HFFc6 (cell line): ENCODE measurements at places on chromosomes 12 and 14. TPM values are rescaled to one million over a fixed set of nuclear protein-coding genes. Genes with fewer than 3 reads are reported as not detected.

DNA sequence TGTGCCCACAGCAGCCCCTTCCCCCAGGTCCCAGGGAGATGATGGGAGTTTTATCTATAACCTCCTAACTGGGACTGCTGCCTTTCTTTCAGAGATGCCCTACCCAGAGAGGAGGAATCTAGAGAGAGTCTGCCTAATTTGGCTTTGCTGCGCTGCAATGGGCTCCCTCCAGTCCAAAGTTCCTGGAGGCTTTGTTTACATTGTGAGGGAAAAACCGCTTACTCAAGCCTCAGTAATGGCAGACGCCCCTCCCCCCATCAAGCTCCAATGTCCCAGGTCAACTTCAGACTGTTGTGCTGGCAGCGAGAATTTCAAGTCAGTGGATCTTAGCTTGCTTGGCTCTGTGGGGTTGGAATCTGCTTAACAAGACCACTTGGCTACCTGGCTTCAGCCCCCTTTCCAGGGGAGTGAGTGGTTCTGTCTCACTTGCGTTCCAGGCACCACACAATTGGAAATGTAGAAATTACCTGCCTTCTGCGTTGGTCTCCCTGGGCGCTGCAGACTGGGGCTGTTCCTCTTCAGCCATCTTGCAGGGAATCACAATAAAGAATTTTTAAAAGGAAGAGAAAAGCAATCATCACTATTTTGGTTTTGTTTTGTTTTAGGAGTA, 262.5 kb downstream of the FOXG1 start:
- peaks cover 24% of the 10 kb centered on the region for H3K4me1 ChIP-seq
- DNase-seq: no peak
- H3K27me3 ChIP-seq: peaks cover 5% of the 10 kb centered on the region
- H3K36me3 ChIP-seq: peaks cover 17% of the 10 kb centered on the region
- H3K27ac ChIP-seq: no peak overlapping the region

Gene KCNC2
- not detected in 3 replicates for total RNA-seq

Gene MYF5
- not detected in 3 replicates for total RNA-seq

Gene ADCY4
- total RNA-seq: not detected in 3 replicates

DNA sequence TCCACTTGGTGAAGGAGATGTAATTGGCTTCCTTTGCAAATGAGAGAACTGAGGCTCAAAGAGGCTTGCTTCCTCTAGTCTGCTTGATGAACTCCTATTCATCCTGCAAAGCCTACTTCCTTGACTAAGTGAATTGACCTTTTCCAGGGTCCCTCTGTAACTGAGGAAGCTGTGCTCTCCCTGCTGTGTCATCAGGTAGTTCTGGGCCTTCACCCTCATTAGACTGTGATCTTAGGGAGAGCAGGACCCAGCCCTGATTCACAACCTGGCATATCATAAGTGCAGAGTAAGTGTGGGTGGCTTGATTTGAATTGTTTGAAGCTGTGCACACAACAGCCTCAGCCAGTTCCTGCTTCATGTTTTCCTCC, 16.3 kb downstream of the ASB2 start:
- peaks cover 13% of the 10 kb centered on the region for H3K36me3 ChIP-seq
- peak overlapping the region; percentile 98 for H3K27ac ChIP-seq
- no peak for DNase-seq
- H3K4me1 ChIP-seq: peaks cover 38% of the 10 kb centered on the region
- H3K27me3 ChIP-seq: peaks cover 3% of the 10 kb centered on the region

Gene SERPINA1
- 0.17 TPM in 1 of 2 replicates, not detected in the other for total RNA-seq

Gene GPR137C
- total RNA-seq: 0.63 and 0.85 TPM in 2 replicates

Gene FOXA1
- total RNA-seq: 0.59 to 7.1 TPM (median 0.81 TPM) in 3 replicates

GRCh38 chr12:3574986-3575385, 84.0 kb downstream of the PRMT8 start:
- peaks cover 13% of the 10 kb centered on the region for H3K27me3 ChIP-seq
- no peak overlapping the region for H3K27ac ChIP-seq
- no peak overlapping the region for H3K4me3 ChIP-seq
- H3K4me1 ChIP-seq: no peaks in the 10 kb centered on the region
- H3K36me3 ChIP-seq: no peaks in the 10 kb centered on the region
- DNase-seq: no peak

GRCh38 chr14:55446833-55447232, 6.4 kb upstream of the TBPL2 start:
- H3K36me3 ChIP-seq: no peaks in the 10 kb centered on the region
- H3K4me1 ChIP-seq: peaks cover 55% of the 10 kb centered on the region
- 0 out of 2 replicates have a peak, but pooled peaks cover 3% of the 10 kb centered on the region for H3K27me3 ChIP-seq
- H3K4me3 ChIP-seq: peak overlapping the region; percentile 72

- H3K4me3 ChIP-seq: no peak overlapping the region
- H3K27me3 ChIP-seq: peaks cover 2% of the 10 kb centered on the region; the same call in 1 of the 2 replicates
- H3K4me1 ChIP-seq: peaks cover 16% of the 10 kb centered on the region
- no peak for DNase-seq
These were observed 225.4 kb downstream of the PTPRO start for GRCh38 chr12:15547691-15548090.

Gene SLC2A14
- not detected in 3 replicates for total RNA-seq

GRCh38 chr12:87413784-87414183, 615.4 kb downstream of the C12orf50 start:
- H3K4me1 ChIP-seq: no peaks in the 10 kb centered on the region
- H3K36me3 ChIP-seq: 0 out of 2 replicates have a peak, but pooled peaks cover 6% of the 10 kb centered on the region
- no peak overlapping the region for H3K4me3 ChIP-seq
- no peak overlapping the region for H3K27ac ChIP-seq
- DNase-seq: no peak

- H3K36me3 ChIP-seq: peaks cover 18% of the 10 kb centered on the region
- peak overlapping the region; percentile 84 for H3K27ac ChIP-seq
- H3K4me3 ChIP-seq: peak overlapping the region; percentile 81
- peaks cover 41% of the 10 kb centered on the region for H3K4me1 ChIP-seq
- DNase-seq: no peak
- no peaks in the 10 kb centered on the region for H3K27me3 ChIP-seq
These were observed 1.9 kb downstream of the GPR68 start for GRCh38 chr14:91242635-91243034.

DNA sequence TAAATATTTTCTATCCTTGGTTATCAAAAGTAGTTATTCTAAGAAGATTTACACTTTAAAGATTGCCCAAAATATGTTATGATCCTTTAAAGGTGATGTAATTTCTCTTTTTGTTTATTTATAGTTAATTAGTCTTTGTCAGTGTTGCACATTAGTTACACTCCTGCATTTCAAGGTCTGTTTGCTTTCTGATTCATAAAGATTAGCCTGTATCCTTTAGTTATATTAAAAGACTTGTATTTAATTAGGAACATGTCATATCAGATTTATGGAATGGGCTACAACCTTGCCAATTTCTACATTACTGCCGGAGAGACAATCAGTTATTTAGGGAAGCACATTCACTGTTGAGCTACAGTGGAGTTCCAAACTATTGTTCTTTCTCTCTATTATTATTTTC, 3.5 kb downstream of the EPYC start:
- no peak for DNase-seq
- H3K4me1 ChIP-seq: peaks cover 18% of the 10 kb centered on the region
- no peaks in the 10 kb centered on the region for H3K36me3 ChIP-seq
- no peak overlapping the region for H3K27ac ChIP-seq
- no peaks in the 10 kb centered on the region for H3K27me3 ChIP-seq

DNA sequence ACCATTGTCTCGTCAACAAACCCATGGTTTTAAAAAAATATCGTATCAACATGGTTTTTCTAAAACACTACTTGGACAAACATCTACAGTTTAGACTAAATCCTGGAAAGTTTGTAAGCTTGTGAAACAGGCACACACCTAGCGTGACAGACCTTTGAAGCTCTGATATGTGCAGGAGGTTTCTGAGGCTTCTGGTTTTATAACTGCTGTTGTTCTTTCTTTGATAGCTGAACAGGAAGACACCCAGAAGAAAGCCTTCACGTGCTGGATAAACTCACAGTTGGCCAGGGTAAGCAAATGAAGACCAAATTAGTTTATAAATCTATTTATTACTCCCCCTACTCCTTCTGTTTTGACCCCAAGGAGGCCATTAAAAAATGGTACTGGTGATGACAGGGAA, 87.6 kb downstream of the SYNE2 start:
- no peaks in the 10 kb centered on the region for H3K4me1 ChIP-seq
- no peaks in the 10 kb centered on the region for H3K36me3 ChIP-seq
- no peak for DNase-seq
- H3K27ac ChIP-seq: no peak overlapping the region

- no peak overlapping the region for H3K4me3 ChIP-seq
- no peak overlapping the region for H3K27ac ChIP-seq
- H3K4me1 ChIP-seq: no peaks in the 10 kb centered on the region; the same call in 1 of the 2 replicates
- H3K36me3 ChIP-seq: no peaks in the 10 kb centered on the region
These were observed 150.9 kb downstream of the ANO2 start for GRCh38 chr12:5794156-5794555.

GRCh38 chr12:88142610-88142991, 494 bp downstream of the TMTC3 start:
- H3K27ac ChIP-seq: peak overlapping the region; percentile 96
- no peaks in the 10 kb centered on the region for H3K27me3 ChIP-seq
- H3K4me1 ChIP-seq: peaks cover 43% of the 10 kb centered on the region

Gene MAP1LC3B2
- 1.7 to 3.5 TPM (median 2.0 TPM) in 3 replicates for total RNA-seq

- no peaks in the 10 kb centered on the region for H3K27me3 ChIP-seq
- no peak overlapping the region for H3K27ac ChIP-seq
- DNase-seq: no peak
- peaks cover 5% of the 10 kb centered on the region; the same call in 1 of the 2 replicates for H3K36me3 ChIP-seq
- H3K4me1 ChIP-seq: peaks cover 45% of the 10 kb centered on the region
These were observed 45.4 kb upstream of the EPS8 start for GRCh38 chr12:15834575-15834974.

Gene OAS2
- total RNA-seq: 0.39 to 0.55 TPM (median 0.45 TPM) in 3 replicates

Gene FLVCR2
- total RNA-seq: 2.3 to 4.6 TPM (median 3.0 TPM) in 3 replicates
